ENCODE measurements at places on chromosomes 16 and 17.

DNA sequence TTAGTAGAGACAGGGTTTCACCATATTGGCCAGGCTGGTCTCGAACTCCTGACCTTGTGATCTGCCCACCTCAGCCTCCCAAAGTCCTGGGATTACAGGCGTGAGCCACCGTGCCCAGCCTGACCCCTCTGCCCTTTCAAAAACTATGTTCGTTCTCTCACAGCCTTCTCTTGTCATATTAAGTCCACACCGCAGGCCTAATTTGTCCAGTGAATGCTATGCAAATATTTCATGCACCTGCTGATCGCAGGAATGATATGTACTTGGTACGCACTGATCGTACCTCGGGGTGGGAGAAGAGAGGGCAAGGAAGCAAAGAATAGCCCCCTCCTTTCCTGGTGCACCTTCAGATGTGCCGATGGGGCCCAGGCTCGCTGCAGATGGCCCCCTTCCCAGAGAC, 3.0 kb upstream of the BIRC5 start:
- no peak for DNase-seq

- no peak for DNase-seq
These were observed 10.1 kb downstream of the TK2 start for GRCh38 chr16:66539623-66540469.

GRCh38 chr17:9256751-9257629, 235.7 kb downstream of the NTN1 start:
- DNase-seq, result no peak

- no peak for DNase-seq
These were observed 1096.1 kb upstream of the EEF2KMT start for GRCh38 chr16:6193718-6194117.

DNA sequence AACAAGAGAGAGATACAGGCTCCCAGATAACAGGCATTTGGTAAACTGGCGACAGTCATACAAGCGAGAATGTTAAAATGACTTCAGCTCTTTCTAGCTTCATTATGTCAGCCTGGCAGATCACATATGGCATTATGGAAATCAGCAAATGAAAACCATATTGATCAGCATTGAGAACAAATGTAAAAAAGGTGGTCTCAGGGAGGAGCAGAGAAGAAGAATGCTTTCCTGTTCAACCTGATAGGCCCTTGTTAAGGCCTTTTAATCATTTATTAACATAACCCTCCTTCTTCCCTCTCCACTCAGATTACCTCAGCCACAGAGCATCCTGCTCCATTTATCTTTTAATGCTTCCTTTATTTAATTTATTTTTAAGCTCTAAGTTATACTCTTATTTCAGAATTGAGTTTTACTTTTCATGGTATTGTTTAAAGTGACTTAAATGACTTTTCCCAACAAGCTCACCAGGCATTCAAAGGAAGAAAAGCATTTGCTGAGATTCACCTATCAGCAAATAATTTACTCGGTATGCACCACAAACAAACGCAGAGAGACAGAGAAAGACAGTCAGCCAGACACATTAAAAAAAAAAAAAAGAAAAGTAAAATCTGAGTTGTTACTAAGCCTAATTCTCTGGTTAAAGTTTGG, 243.9 kb upstream of the TBX2 start:
- DNase-seq, result no peak

GRCh38 chr17:73633736-73634135, 10.5 kb downstream of the SDK2 start:
- DNase-seq, result no peak

DNA sequence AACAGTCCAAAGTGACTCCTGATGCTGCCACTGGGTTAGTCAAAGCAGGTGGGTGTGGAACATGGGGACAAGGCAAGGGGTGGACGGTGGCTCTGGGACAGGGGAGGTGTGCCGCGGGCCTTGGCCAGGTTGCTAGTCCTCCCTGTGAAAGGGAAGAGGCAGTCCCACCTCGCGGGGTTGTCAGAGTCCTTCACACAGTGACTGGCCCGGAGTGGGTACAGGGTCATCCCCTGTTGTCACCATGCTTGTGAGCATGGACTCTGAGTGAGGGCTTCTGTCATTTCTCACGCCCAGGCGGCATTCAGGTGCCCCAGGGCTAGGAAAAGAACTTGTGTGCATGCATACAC, 3.1 kb upstream of the ZNF469 start:
- no peak for DNase-seq

DNA sequence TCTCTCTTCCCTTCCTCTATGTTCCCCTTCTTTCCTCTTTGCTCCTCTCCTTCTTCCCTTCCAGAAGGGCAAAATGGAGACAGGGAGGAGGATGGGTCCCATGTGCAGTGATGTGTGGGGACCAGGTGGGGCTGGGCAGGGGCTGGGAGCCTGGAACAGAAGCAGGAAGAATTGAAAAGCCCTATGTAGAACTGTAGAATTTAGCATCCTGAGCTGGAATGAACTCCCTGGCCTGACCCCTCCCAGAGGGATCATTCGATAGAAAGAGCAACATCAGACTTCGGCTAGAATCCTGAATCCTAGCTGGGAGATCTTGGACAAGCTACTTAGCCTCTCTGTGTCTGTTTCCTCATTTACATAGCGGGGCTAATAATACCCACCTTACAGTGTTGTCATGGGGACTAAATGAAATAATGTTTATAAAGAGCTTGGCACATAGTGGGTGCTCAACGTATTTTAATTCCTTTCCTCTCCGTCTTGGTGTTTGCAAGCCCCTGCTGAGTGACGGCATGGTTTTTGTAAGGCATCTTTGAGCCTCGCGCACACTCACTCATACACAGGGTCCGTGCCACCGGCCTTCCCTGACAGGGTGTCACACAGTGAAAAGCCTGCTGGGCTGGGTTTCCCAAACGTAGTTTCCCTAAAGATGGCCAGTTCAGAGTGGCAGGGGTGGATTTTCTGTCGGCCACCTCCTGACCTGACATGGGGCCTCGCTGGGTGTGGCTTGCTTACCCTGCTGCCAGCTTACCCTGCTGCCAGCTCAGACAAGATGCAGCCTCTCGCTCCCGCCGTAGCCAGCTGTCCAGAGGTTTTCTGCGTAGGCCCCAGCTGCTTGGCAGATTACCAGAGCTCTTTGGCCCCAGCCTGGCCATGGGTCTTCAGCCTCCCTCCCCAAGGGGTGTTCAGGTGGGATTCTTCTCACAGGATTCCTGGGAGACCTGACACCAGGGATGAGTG, 6.1 kb upstream of the ARHGAP23 start:
- DNase-seq, result no peak

- no peak for DNase-seq
These were observed 3.5 kb downstream of the MGAT5B start for GRCh38 chr17:76871668-76872067.

DNA sequence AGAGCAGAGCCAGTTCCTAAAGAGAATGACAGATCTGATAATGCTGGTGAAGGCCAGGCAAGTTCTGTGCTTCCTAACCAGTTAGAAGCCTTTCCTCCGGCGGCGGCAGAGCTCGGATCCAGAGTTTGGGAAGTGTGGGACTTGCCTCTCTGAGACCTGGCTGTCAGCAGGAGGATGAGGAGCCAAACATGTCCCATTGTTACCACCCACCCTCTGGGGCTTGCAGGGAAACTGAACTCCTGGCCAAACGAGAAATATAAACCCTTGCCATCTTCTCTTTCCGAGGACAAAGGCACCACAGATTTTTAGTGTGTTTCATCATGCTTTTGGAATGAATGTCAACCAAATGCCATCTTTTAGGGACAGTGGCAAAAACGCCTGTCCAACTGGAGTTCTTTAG, 80.2 kb upstream of the SMURF2 start:
- DNase-seq, result no peak

- DNase-seq, result no peak
These were observed 10.6 kb upstream of the LHX1 start for GRCh38 chr17:36926701-36927100.

GRCh38 chr17:42579794-42580551, 2.4 kb upstream of the PSMC3IP start:
- no peak for DNase-seq

DNA sequence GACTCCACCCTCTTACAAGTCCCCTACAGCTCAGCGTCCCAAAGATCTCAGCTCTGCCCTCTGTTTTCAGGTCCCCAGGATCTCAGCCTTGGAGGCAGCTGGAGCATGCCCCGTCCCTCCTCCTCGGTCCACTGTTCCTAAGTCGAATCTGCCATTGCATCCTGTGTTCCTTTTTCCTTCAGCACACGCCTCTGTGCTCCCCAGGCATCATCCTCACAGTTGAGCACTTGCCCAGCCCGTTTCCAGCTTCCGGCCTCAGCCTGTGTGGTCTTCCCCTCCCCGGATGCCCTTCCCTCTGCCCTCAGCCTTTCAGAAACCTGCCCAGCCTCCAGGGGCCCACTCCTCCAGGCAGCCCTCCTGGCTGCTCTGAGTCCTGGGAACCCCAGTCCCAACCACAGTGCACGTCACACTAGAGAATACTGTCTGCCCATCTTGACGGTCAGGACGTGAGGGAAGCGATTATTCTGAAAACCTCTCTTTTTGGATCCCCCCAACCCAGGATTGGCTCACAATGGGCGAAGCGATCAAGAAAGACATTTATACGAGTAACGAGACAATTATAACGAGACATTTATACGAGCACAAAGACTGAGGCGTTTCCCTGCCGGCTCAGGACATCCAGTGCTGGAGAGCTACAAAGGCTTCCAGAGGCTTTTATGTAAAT, 41.4 kb downstream of the RPH3AL start:
- no peak for DNase-seq

DNA sequence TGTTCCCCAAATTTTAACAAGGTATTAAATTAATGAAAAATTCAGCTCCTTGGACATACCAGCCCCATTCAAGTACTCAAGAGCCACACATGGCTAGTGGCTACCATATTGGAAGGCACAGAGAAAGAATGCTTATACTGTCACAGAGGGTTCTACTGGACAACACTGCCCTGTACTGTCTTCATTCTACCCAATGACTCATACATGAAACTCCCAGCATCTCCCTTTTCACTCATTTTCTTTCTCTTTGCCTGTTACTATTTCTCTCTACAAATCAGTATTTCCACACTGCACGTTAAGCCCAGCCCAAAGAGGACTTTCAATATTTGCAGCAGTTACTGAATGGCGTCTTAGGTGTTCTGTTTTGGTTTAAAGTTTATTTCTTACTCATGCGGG, 72.1 kb upstream of the RCVRN start:
- no peak for DNase-seq

DNA sequence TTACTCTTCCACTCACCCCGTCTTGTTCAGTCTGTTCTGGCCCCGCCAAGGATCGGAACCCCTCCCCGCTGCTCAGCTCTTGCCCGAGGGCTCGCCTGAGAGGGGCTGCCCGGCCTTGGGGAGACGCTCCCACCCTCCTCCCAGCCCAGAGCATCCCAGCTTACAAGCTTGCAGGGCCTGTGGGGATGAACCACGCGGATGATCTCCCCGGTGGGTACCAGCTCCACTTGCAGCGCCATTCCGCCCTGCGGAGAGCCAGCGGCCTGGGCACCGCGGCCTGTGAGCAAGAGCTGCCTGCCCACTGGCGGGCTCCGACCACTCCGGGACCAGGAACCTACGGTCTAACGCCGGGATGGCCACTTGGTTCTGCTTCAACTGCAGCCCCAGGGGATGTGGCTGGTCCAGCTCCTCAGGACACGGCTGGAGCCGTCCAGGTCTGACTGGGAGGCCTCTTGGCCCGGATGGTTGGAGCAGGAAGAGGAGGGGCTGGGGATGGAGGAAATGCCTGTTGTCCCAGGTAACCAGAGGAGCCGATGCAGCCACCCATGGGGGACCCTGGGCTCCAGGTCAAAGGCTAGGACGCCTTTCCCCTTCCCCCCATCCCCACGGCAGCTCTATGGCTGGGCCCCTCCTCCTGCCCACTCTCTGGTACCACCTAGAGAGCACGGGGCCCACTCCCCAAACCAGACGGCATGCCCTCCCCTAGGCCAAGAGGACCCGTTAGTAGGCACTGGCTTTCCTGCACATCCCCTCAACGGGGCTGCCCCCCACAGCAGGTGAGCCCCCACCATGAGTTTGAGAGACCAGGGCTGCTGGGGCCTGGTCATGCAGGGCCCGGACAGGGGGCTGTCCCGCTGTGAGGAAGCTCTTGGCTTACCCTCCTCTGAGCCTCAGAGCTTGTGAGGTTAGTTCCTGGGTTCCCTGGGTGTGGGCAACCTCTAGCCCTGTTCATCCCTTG, at the start of gene MYO1C:
MYO1C (minus strand) TSS at position 438 of the 958 bp plus-strand sequence; CDS start at position 239, 199 bp downstream.
- DNase-seq, result no peak

- DNase-seq, result no peak
These were observed 270.6 kb downstream of the MAF start for GRCh38 chr16:79329967-79330366.

- DNase-seq, result peak; percentile 46
These were observed 206.2 kb downstream of the PRKCB start for GRCh38 chr16:24041834-24042631.

GRCh38 chr16:77564791-77565390, 130.1 kb upstream of the ADAMTS18 start:
- no peak for DNase-seq

DNA sequence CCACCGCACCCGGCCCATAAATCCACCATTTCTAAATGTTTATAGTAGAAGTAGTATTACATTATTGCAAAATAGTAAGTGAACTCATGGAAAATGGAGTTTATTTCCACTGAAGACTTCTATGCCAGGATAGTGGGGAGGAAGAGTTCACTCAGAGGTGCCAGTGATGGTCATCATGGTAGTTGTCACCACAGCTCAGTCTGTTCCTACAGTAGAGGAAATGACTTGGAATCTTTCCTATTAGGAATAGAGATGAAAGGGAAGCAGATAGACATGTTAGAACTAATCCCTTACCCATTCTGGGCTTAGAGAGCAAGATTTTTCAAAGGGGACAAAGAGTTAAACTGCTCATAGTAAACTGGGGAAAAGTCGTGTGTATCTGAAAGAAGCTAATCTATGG, 20.1 kb downstream of the MRPL45 start:
- no peak for DNase-seq

DNA sequence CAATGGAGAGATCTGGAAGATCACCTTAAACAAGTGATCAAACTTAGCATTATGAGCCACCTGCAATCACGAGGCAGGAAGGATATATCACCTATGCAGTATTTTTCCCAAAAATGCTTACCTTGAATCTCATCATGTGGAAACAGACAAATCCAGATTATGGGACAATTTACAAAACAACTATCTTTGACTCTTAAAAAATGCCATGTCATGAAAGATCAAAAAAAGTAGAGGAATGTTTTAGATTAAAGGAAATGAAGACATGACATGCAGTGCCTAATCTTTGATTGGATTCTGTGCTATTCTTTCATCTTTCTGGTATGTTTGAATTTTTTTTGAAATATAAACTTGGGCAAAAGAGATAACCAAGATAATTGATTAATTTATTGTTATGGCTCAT, 95.9 kb downstream of the KPNA2 start:
- no peak for DNase-seq

DNA sequence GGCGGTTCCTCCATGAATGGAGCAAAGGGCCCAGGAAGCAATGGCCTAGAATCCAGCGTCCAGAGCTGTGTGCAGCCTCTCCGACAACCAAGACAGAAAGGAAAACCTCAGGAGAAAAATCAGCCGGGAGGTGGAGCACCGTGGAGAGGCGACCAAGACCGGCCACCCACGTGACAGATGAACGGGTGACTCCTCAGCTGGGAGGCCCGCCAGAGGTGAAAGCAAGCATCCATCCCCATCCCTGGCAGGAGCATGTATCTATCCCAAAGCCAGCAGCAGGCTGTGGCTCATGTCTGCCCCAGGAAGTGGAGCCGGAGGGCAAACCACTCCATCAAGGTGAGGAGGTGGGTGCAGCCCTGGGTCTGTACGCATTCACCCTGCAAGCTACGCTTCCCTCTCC, 52.1 kb downstream of the FOXL1 start:
- no peak for DNase-seq
